ENCODE measurements at places on chromosomes 5 and 9.

DNA sequence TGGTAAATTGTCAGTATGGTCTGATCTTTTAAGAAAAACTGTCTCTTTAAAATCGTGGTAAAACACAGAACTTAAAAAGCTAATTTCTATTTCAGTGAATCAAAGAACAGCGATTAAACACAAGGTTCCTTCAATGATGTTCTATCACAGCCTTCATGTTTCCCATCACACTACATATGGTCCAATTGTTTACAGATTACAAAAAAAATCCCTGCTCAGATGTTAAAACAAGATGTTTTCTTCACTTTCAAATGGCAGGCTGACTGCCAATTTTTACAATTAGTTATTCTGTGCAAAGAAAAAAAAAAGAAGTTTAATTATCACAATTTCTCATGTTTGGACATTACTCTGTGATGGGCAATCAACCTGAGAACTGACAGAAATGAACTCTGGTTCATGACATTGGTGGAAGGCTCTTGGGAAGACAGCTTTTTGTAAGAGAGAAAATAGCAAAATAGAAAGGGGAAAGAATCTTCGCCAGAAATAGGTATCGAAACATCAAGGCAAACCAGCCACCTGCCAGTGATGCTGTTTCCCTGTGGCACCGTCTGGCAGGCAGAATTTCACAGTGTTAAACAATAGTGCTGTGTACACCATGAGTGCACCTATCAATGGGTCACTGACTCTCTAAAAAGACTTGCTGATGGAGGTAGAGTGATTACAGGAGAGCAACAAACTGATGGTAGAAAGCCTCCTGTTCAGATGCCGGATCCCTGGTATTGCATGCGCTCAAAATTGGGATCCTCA lies 1020.0 kb upstream of the ARRDC3 start:
- no peak for DNase-seq

GRCh38 chr5:175025077-175025476 lies 300.7 kb downstream of the MSX2 start:
- no peak for DNase-seq

DNA sequence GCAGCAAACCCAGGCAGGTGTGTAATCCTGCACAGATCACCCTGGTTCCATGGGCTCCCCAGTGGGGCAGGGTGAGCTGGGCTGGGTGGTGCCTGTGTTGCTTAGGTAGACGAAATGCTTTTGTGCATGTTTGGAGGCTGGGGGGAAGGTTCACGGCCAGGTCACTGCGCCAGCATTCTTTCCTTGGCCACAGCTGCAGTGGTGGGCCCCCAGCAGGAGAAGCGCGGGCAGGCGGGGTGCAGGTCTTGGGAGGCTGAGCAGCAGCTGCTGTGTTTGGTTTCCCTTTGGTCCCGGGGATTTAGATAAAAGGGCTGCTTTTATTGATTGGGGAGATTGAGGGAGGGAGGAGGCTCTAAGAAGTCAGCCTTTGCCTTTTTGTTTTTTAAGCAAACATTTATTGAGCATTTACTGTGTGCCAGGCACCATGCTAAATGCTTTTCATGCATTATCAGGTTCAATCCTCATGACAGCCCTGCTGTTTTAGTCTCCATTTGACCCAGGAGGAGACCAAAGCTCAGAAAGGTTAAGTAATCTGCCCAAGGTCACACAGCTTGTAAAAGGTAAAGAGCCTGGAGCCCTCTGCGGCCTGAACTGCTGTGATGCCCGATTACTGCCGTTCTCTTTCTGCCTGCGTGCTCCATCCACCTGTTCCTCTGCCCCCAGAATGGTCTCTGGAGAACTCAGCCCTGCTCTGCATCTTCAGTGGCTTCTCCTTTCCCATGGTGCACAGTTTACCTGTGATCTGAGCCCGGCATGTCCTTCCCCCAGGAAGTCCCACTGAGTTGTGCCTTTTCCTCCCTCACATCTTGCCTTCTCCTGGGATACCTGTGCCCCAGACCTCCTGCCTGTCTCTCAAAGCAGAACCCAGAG lies 94.4 kb downstream of the MACROH2A1 start:
- peak; percentile 46 for DNase-seq

- peak; percentile 51 for DNase-seq
These were observed 150.8 kb downstream of the MEF2C start for GRCh38 chr5:88732181-88732633.

DNA sequence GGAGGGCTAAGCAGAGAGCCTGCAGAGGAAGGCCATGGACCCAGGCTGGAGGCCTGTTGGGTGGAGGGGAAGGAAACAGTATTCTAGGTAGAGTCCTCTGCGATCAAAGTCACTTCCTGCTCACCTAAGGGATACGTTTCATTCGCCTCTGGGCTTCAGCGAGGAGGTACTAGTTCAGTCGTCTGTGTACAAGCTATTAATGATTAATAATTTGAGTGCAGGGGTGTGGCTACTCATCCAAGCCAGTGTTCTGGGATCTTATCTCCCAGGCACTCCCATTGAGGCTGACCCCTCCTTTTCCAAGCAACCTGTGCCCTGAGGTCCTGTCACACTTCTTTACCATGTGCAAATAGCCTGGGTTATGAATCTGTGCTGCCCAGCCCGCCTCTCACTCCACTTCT lies 25.2 kb downstream of the RALGPS1 start:
- no peak for DNase-seq

DNA sequence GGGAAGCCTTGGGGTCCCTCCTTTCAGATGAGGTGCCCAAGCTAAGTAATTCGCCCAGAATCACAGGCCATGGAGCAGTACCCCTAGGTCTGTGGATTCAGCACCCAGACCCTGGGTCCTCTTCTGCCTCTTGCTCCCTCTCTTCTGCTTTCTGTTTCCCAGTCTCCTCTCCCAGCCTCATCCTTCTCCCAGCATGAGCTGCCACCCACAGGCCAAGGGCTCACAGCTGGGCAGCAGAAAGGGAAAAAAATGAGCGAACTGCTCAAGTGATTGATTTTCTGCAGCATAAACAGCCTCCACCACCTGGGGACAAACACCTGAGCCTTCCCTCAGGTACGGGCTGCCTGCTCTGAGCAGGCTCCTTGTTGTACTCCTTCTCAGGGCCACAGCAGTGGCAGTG lies 113.9 kb upstream of the SAP30L start:
- DNase-seq, result no peak

GRCh38 chr5:2752059-2752820 lies 763 bp upstream of the IRX2 start:
- no peak for DNase-seq

DNA sequence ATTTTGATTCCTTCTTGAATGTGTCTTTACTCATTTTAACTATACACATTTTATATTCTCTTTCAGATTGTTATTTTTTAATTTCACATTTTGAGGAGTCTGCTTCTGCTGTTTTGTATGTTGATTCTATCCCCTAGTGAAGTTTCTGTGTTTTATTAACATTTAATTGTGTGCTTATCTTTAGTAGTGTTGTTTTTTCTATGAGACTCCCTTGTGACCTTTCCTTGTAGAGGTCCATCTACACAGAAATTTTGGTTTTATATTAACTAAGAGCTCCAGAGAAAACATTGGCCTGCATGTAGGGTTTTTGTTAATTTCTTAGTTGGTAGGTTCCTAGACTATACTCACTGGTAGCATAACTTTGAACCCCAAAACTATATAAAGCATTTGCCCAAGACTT lies 35.4 kb upstream of the IL13 start:
- no peak for DNase-seq

- no peak for DNase-seq
These were observed 526 bp upstream of the STXBP1 start for GRCh38 chr9:127611603-127611898.

DNA sequence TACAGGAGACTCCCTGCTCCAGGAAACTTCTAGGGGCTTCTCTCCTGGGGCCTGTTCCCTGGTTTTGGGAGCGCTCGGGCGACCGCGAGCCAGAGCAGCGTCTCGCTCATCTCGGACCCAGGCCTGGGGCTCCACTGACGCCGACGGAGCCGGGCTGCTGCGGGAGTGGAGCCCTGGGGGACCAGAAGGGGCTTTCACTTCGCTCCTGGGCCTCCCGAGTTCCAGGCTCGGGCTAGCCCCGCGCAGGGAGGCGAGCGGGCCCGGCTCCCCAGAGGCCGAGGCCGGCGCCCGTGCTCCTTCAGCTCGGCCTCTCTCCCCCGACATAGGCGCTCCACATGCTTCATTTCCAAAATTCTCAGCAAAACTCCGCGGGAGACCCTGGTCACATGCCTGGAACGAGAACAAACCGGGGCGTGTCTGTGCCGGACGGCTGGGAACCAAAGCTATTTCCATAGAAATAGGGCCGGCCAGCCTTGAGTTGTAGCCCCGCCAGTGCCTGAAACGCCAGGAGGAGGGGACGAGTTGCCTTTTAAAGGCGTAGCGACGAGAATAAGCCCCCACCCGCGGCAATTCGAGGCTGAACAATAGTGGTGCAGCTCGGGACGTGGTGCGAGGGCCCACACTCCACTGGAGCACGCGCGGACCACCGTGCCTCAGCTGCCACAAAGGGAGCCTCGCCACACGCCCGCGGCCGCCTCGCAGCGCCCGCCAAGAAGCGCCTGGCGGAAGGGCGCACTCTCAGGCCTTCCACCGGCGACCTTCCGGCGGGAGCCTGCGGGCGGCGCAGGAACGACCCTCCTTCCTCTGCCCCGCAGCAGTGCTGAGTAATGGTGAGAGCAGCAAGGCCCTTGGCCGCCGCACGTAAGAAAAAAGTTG lies 1.1 kb upstream of the G3BP1 start:
- DNase-seq, result peak; percentile 91

- no peak for DNase-seq
These were observed 1.9 kb downstream of the SEMA4D start for GRCh38 chr9:89495824-89496560.

DNA sequence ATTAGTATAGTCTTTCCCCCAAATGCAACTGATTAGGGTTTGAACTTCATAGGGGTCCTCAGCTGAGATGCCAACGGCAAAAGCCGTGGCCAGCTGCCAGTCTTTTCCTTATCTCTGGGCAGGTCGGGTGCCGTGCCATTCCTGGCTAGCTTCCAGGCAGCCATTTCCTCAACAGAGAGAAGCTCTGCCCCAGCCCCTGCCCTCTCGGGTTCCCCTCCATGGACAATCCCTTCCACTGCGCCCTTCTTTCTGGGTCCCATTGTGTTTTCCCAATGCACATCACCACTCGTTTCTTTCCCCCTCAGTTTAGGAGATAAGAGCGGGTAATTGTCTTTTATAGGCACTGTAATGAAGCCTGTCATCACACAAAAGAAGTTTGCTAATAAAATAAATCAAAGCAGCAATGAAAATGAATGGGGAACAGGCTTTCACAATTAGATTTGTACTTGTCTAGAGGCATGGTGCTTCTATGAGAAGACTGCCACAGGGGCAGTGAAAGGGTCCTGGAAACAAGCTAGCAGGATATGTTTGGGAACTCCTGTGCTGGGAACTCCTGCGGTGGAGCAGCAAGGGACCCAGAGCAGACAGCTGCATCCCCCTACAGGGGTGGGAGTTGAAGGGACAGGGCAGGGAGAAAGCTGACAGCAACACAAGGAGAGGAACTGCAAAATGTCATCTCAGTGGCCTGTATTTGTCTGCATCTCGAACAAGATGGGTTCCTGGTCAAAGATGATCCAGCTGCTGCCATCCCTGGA lies 48.0 kb upstream of the SAP30L start:
- DNase-seq, result no peak

- DNase-seq, result no peak
These were observed 28.2 kb upstream of the PPP2R2B start for GRCh38 chr5:146906803-146907202.

- DNase-seq, result no peak
These were observed 63.6 kb downstream of the PTCD2 start for GRCh38 chr5:72383726-72384125.

GRCh38 chr5:57470339-57470738 lies 12.3 kb downstream of the ACTBL2 start:
- no peak for DNase-seq

DNA sequence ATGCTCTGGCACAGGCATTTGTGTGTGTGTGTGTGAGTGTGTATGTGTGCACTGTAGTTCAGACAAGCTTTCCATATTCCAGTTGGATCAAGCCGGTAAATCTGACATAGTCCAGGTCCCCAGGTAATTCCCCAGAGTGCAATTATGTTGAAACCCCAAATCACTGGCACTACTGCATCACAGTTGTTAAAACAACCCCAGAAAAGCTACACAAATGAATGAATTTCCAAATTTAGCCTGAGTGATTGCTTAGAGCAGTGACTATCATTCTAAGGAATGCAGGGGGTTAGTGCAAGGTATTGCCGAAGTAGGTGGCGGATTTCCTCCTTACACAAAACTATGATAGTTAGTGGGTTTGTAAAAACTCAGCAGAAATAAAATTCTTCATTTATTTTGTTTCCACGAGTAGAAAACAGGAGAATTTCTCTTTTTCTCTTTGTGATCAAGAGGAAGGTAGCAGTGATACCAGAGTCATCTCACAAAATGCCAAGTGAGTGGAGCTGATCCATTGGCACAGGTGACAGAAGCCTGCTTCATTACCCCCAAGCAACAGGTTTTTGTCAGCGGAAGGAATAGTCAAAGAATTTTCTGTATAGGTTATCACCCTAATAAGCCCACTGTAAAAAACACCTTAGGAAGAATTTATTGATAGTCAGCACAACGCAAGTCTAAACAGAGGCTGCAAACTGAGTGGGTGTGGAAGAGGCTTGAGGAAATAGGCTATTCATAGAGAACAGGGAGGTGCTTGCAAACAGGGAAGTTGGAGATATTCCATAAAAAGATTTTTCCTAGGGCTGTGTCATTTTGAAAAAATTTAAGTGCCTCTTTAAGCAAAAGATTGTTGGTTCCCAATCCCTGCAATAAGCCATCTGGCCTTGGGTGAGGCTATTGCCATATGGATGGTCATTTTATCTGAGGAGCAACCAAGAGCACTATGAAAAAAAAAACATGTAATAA lies 385.1 kb downstream of the CHSY3 start:
- DNase-seq, result no peak

DNA sequence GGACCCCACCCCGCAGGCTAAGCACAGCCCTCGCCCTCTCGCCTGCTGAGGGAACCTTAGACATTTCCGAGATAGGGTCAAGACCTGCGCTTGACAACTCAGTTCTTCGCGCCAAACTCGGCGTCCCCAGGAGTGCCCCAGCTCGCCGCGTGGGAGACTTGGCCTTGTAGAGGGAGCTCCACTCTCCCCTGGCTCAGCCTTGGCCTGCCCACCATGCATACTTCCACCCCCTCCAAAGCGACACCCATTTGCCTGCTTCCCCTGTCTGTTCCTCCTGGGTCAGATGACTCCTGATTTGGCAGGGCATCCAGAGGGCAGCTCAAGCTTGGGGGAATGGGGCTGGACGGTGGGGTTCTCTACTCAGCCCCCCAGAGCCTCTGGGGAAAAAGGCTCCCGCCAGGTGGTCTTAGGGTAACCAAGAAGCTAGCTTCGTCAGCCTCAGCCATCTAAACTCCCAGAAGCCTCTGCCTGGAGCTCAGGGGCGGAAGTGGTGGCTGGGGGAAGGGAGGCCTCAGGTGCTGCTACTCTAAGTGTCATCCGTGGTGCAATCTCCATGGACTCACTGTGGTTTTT lies 560 bp downstream of the DOCK2 start:
- DNase-seq, result peak; percentile 29

DNA sequence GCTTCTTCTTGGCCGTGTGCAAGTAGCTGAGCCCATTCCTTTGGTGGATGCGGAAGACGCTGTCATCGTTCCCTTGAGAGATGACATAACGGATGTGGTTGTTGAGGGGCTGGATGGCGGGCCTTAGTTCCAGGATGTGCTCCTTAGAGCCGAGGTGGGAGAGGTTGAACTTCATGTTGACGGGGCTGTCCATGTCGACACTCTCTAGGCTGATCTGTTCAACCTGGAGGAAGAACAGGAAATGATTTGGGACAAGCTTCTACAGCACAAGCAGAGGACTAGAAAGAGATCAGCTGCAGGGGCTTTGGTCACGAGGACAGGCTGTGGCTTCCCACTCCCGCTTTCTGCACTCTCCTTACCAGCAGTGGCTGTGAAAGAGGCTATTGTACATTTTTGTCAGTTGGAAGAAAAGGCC lies 176.0 kb downstream of the SLC12A2 start:
- no peak for DNase-seq

Measured in femur (tissue), 1 donor.